Anterior cingulate cortex (tissue), 58 donors: ENCODE measurements at places on chromosomes 16 and 17.

GRCh38 chr16:4052801-4053293 is 63.4 kb downstream of the ADCY9 start:
- DNase-seq = no peak

GRCh38 chr16:65123396-65124211 is 1.7 kb upstream of the CDH11 start:
- peak; percentile 36 for DNase-seq

DNA sequence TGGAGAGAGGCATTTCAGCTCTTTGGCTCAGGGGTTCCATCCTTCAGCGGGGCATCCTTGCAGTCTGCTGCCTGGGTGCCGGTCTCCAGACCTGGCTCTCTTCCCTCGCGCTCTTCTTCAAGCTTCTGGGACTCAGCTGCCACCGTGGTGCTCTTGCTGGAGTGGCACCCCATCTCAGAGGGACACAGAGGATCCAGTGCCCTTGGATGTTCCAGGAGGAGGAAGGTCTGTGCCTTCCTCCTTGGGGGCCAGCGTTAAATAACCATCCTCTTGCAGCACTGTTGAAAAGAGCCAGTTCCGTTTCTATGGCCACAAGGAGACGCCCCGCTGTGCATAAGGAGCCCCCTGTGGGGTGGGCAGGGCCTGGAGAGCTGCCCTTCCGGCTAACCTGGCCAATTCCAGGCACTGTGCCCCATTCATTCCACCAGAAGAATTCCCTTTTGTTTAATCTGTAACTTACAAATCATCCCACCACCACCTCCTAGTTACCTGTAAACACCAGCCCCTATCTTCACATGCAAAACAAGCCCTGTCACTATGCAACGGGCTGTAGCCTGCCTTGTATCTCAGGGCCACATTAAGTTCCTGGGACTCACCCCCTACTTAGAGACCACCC is 8.6 kb downstream of the CHD9NB start:
- no peak for DNase-seq

DNA sequence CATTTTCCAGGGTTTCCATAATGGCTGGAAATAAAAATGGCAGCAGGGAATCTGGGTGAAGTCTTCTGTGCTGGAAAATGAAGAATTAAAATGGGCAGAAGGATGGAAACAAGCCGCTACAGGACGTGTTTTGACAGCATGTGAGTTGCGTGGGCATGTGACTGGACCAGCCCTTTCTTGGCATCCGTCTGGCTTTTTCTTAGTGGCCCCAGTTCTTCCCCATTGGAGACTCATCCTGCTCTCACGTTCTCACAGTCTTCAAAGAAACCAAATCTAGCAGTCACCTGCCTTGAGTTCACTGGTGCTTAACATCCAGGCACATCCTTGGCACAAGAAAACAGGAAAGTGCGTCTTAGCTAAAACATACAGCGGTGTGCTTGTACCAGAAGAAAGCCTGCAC is 180.2 kb upstream of the CACNG5 start:
- DNase-seq = no peak

- DNase-seq = no peak
These were observed 16.6 kb downstream of the RMI2 start for GRCh38 chr16:11361701-11362451.

GRCh38 chr17:47267354-47267828 is 13.8 kb downstream of the ITGB3 start:
- no peak for DNase-seq

DNA sequence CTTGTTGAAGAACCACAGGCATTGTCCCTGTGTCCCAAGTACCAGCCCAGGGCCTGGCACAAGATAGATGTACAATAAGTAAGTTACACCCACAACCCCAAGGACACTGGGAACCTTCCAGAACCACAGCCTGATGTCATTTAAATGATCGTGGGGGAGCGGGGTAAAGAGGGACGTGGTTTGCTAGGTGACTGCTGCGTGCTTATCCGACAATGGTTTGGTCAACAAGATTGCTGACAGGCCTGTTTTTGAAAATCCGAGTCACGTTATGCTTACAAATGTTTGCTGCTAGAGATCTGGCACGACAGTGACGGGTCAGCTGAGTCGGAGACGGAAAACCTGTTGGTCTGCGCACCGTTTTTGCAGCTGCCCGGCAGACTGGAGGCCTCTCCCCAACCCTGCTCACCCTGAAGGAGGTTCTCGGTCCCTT is 22.8 kb downstream of the COTL1 start:
- DNase-seq = no peak

DNA sequence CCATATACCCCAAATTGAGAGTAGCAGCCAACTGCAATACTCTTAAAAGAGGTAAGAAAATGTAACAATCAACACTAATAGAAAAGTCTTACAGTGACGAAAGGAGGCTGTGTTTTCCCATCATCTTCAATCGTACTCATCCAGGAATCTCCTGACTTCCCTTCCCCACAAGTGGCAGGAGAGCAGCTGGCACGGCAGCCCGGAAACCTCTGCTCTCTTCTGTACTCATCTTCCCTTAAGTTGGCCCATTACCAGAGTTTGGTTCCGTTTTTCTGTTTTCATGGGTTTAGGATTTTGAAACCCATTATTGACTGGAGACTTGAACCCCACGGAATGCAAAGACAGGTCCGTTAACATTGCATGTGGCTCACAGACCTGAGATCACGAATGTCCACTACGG is 11.7 kb upstream of the CD300H start:
- no peak for DNase-seq

- no peak for DNase-seq
These were observed 71.3 kb downstream of the IL21R start for GRCh38 chr16:27473101-27473900.

GRCh38 chr16:30664616-30665109 is 6.4 kb downstream of the FBRS start:
- DNase-seq = no peak

DNA sequence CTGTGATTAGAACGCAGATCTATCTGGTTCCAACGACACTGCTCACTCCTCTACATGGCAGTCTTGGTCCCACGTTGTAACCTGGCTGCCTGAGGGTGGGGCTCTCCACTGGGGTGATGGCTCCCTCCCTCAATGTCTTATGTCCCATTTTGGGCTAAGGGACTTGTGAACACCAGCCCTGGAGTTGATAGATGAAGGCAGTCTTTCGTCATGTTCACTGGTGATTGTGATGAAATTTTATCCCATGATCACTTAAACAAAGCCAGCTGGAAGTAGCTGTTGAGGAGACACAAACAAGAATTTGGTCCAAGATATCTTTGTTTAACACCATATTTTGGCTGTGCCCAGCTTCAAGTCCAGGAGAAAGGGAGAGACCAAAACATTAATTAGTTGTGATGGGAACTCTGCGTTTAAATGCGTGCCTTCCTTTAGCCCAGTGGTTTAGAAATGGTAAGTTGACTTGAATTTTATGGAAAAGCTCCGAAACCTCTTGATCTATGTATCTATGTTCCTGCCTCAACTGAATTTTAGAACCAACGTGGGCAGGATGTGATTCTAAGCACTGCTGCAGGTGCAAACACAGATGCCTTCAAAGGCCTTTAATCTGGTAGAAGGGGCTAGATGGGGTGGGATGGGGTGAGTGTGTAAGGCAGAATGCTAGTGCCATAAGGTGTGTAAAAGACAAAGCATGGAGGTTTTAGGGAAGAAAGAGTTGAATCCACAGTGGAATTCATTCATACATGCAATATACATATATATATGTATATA is 186.8 kb upstream of the IRX3 start:
- no peak for DNase-seq

- DNase-seq = no peak
These were observed 11.6 kb downstream of the PALB2 start for GRCh38 chr16:23629516-23629915.

DNA sequence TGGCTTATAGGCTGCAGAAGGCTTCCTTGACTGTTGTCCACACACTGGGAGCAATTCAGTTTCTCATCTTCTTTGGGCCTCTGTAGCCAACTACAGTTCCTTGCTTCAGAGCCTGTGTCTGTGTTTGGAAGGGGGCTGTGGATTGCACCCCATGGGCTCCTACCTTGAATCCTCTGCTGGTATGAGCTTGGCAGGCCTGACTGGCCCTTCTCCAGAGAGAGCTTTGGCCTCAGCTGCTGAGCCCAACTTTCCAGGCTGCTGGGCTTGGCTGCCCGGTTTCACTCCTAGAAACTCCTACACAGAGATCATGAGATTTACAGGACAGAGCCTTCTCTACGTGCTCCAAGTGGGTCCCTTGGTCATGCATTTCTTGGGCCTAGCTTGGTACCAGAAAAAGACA is 354.4 kb downstream of the SNX29 start:
- no peak for DNase-seq
